ENCODE measurements at places on chromosomes 16 and 17.

DNA sequence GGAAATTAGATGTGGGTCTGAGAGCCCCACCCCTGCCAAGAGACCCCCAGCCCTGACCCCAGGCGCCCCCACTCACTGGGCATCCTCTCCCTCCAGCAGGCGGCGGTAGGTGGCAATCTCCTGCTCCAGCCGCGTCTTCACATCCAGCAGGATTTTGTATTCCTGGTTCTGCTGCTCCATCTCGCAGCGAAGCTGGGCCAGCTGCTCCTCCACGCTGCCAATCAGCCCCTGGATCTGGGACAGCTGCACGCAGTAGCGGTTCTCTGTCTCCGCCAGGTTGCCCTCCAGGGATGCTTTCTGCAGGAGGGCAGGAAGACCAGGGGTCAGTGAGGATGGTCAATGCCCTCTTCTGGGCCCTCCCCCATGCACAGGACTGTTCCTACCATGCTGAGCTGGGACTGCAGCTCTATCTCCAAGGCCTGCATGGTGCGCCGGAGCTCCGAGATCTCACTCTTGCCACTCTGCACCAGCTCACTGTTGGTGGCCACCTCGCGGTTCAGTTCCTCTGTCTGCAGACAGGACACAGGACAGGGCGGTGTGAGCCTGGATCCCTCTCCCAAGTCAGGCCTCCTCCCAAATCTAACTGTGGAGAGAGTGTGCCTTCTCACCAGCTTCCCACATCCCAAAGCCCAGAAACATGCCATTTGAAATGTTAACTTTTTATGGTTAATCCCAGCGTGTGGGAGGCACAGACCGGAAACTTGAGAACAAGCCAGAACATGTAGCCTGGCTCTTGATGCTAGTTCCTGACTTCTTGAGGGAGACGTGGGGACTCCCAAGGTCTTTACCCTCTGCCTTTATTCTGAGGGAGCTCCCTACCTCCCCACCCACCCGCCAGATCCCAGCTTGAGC, 3.6 kb downstream of the KRT17 start:
- no peak for DNase-seq

DNA sequence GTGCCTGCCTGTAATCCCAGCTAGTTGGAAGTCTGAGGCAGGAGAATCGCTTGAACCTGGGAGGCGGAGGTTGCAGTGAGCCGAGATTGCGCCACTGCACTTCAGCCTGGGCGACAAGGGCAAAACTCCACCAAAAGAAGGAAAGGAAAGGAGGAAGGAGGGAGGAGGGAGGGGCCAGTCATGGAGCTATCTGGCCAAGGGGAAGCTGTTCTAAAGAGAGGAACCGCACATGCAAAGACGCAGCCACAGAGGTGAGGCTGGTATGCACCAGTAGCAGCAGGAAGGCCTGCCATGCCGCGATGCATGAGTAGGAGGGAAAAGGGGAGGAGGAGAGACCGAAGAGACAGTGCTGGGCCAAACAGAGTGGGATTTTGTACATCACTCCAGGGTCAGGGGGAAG, 35.9 kb downstream of the HSBP1 start:
- no peak for DNase-seq

- DNase-seq: no peak
These were observed 1.9 kb downstream of the MNT start for GRCh38 chr17:2398655-2399571.

DNA sequence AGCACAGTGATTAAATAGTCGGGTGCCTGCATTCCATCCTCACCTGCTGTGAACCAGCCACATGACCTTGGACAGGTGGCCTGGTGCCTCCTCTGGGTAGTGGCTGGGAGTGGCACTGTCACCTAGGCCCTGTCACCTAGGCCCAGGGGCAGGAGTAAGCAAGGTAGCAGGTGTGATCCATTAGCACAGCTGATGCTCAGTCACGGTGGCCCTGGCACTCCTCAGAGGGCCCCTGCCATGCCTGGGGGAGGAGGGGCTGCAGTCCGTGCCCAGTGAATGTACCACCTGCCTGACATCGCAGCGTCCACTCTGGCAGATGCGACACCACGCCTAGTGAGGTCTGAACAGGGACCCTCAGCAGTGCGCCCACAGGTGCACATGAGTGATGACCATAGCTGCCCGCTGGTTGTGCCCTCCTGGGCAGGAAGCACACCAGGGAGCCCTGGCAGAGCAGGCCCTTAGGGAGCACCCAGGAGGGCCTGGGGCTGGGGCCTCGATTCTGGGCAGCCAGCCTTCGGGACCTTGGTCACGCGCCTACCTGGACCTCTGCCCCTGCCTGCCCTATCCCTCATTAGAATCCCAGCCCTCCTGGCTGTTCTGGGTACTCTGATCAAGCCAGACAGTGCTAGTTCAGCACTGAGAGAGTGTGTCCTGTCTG, 33.1 kb upstream of the CRISPLD2 start:
- DNase-seq: no peak
